Upper lobe of right lung (tissue), 1 donor: ENCODE measurements at places on chromosomes 2 and 18.

DNA sequence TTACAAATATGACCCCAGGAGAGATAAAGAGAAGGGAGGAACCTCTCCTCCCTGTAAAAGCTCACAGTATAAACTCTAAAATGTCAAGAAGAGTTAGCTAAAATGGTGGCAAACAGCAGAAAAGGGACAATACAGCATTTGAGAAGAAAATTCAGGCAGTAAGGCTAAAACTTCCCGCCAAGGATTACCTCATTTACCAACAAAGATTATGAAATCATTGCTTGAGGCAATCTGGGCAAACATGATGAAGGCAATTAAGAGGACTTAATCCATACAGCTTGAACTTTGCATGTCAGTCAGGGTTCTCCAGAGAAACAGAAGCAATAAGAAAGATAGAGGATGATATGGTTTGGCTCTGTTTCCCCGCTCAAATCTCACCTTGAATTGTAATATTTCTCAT lies 81.4 kb downstream of the CMPK2 start:
- no peak for DNase-seq

DNA sequence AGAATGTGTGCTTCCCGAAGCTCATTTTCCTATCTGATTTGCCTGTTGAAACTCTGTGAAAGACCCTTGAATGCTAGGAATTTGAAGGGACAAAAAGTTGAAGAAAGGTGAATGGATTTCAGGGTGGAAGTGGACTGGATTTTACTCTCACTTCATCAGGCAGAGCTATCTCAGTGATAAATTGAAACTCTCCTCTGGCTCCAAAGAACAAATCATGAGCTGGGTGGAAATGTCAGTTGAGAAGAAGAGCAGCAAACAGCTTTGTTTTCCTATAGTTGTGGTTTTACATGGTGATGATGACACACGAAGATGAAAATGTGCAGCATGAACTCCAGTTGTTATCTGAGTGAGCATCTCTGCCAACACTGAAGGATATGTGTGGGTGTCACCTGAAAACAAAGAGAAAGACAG lies 34.4 kb downstream of the CD28 start:
- DNase-seq: no peak

- DNase-seq: no peak
These were observed 378.2 kb downstream of the STK39 start for GRCh38 chr2:167869200-167869599.

DNA sequence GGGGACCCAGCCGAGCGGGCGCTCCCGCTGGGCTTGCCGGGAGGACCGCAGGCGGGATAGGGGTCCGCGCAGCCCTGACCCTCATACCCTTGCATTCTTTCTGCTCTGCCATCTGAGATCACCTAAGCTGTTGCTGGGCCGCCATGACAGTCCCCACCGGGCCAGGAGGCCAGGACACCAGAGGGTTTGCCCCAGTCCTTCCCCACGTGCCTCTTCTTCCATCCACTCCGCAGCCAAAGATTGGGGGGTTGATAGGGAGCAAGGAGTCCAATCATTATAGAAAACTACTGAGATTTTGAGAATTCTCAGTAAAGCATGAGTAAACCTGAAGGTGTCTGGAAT lies 453 bp upstream of the GRB14 start:
- DNase-seq: no peak

- no peak for DNase-seq
These were observed 24.3 kb upstream of the PSME4 start for GRCh38 chr2:53994818-53995808.

DNA sequence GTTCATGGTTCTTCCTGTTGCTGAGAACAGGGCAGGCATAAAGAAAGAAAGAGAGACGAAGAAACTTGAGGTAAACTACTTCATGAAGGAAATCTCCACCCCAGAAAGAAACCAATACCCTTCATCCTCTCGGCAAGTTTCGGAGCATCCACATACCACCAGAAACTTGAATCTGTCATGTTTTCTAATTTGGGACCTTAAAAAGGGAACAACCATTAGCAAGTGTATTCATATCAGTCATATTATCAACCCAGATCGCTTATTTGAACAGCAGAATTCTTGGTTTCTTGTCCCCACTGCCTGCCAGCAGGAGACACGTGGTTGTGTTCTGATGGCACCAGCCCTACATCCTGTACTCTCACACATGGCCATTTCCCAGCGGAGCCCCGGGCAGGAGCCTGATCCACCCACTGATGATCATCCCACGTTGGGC lies 53.2 kb upstream of the FZD7 start:
- no peak for DNase-seq

DNA sequence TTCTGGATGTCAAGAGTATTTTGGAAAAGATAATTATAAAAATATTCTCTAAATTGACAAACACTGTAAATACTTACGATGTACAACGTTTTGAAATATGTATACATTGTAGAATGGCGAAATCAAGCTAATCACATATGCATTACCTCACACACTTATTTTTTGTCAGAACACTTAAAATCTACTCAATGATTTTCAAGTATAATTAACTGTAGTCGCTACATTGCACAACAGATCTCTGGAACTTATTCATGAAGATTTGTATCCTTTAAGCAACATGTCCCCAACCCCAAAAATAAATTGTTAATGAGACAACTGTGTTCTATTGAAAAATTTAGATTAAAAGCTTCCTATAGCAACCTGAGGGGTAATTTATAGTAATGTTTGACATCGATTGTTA lies 59.8 kb downstream of the C2orf74 start:
- DNase-seq: no peak

DNA sequence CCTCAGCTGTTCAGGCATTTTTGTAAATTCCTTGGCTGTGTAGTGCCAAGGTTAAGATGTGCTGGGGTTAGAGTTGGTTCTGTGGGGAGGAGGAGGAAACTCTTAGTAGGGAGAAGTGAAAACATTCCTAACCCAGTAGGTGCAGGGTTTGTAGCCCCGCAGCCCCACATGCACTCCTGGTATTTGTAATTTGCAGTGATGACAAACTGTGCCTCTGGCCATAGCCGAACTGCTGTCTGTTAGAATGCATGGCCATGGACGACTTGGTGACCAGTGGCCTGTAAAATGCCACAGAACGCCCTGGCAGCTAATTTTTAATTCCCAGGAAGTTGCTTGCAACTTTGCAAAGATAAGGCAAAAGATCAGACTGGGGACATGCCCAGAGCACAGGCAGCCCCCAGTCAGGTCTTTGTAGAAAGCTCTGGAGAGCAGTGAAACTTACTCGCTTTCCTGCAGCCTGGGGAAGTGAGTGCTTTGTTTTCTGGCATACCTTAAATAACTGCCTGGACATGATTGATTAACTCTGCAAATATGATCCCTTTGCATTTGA lies 38.4 kb downstream of the LYPD6B start:
- DNase-seq: no peak

DNA sequence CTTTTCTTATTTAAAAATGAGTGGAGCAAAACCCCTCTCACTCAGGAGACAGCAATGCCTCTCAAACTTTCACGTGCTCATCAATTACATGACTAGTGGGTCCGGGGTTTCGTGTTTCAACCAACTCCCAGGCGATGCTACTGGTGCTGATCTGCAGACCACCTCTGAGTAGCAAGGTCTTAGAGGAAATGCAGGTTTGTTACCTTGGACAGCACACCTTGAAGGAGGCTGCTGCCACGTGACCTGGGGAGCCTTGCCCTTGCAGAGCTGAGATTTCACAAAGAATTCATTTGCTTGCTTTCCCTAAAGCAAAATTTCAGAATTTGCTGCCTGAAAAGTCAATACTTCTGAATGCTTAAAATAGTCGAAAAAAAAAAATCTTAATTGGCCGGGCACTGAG lies 32.4 kb downstream of the SMIM21 start:
- no peak for DNase-seq

DNA sequence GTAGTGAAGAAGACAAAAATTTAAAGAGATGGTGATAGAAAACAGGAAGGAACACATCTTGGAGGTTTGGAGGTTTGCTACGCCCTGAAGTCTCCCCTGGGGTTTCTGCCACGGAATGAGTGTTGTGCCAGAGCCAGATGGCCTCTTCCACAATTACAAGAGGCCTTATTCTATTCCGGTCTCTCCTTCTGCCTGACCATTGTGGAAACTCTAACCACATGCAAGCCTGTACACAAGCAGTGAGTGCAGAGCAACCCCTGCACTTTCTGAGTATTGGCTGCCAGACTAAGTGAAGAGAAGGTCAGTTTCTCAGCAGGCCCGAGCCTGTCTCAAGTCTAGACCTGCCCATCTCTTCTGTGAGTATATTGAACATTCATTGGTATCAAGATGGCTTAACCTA lies 22.7 kb upstream of the MYO1B start:
- no peak for DNase-seq

GRCh38 chr2:230552181-230552580 lies 136.2 kb downstream of the SP100 start:
- no peak for DNase-seq

DNA sequence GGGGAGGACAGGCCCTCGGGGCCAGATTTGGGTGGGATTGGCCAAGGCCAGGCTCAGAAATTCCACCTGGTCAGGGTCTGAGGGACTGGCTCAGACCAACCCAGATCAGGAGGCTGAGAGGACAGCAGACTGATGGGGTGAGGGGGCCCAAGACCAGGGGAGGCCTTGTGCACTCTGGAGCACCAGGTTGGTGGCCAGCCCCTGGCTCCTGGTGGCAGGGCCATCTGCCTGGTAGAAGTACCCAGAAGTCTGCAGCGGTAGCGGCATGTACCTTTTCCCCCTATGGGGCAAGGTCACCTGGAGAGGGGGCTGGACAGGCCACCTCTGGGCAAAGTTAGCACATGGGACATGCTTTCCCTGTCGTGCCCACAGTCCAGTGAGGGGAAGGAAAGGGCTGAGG lies 21.2 kb upstream of the ODC1 start:
- DNase-seq: no peak

DNA sequence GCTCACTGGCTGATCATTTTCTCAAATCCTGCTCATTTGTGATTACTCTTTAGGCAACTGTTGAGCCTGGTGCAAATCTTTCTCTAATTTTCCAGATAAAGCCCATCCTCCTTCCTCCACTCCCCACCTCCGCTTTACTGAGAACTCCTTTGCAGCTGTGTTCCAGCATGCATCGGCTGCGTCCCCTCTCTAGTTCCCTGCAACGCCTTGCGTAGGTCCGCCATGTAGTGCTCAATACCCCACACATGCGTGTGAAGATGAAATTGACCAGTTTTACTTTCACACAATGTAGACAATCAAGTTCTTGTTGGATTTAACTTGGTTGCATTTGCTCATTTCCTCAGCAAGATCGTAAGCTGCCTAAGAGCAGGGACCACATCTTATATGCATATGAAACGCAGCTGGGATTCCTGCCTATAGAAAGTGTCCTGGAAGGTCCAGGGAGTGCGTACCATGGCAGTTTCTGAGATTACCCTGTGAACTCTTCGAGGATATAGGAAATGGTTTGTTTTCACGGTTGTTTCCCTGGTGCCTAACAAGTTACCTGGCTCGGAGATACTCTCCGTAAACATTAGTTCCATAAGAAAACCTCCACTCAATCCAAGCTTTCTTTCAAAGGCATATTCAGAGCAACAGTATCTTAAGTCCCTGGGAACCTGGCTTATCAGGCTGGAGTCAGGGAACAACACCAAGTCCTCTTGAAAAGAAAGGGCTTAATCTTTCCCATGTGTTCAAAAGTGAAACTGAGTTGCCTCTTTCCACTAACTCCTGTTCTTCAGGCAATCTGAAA lies 766.4 kb upstream of the ID2 start:
- no peak for DNase-seq

GRCh38 chr2:148282201-148282600 lies 261.3 kb downstream of the MBD5 start:
- no peak for DNase-seq

DNA sequence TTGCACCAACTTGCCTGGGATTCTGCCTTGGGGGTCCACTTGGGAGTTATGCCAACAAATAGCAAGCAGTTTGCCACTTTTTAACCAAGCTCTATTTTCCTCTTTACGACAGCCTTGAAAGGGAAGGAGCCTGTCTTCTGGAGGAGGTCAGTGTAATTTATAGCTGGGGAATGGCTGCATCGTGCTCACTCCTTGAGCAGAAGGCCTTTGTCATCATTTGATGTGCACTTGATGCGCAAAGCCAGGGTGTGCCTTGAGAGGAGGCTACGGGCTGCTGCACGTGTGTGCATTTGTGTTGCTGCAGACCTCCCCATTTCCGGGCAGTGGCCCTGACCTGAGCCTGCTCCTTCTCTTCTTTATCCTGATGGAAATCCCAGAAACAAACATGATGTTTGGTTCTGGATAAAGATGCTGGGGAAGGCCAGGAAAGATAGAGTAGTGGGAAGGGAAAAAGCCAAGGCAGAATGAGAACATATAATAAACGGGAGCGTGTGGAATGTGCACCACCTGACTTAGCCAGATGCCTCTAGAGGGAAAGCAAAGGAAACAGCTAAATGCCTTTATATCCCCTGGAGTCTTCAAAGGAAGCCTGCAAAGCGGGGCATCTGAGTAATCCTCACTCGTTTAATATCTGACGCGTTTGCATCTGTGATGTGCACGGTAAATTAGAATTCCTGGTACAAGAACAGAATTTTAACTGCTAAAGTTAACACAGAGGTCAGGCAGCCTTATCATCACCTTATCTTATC lies 68.3 kb upstream of the ZNF521 start:
- no peak for DNase-seq

DNA sequence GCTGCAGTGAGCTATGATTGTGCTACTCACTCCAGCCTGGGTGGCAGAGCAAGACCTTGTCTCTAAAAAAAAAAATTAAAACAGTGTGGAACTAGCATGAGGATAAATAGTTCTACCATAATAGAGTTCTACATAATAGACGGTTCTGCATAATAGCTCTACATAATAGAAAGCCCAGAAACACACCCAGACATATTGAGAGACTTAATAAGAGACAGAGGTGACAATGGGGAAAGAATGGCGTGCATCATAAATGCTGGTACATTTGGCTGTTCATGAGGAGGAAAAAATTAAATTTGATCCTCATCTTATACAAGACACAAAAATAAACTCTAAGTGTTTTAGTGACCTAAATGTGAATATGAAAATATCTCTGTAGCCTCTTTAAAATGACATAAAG lies 58.5 kb downstream of the PTRHD1 start:
- no peak for DNase-seq

- DNase-seq: no peak
These were observed 337.2 kb upstream of the SALL3 start for GRCh38 chr18:78642296-78642951.

GRCh38 chr2:110888411-110888810 lies 156.0 kb downstream of the ACOXL start:
- no peak for DNase-seq

- DNase-seq: no peak
These were observed 228.4 kb upstream of the FBXO11 start for GRCh38 chr2:48134704-48135103.

GRCh38 chr18:55286257-55286825 lies 301.7 kb downstream of the TCF4 start:
- no peak for DNase-seq

- no peak for DNase-seq
These were observed 6.5 kb upstream of the MTERF4 start for GRCh38 chr2:241108271-241109209.

- DNase-seq: no peak
These were observed 20.8 kb downstream of the SLC38A11 start for GRCh38 chr2:164934401-164935117.

DNA sequence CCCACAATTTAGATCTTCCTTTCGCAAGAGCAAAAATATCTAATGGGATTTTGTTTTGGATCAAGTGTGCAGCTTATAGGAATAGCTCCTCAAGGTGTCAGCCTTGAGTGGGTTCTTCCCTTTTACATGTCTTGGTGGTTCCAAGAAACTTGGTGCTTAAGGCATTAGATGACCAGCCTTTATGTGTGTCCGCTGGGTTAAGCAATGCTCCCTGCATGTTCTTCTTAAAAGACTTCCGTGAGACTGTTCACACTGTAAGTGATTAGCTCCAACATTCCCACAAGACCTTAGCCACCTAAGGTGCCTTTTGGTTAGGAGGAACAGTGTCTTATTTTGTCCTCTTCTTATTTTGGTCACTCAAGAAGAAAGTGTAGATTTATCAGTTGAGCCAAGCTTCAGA lies 44.3 kb upstream of the GPR39 start:
- no peak for DNase-seq
